ENCODE measurements at places on chromosomes 6 and 20.

GRCh38 chr6:108710030-108710429, 138.2 kb upstream of the ARMC2 start:
- no peaks in the 10 kb centered on the region for H3K27me3 ChIP-seq
- no peaks in the 10 kb centered on the region for H3K36me3 ChIP-seq
- H3K4me3 ChIP-seq: no peak overlapping the region
- no peak overlapping the region for H3K27ac ChIP-seq

GRCh38 chr20:57964011-57964862, 254.4 kb upstream of the PMEPA1 start:
- H3K4me3 ChIP-seq: no peak overlapping the region
- no peak for DNase-seq
- H3K4me1 ChIP-seq: no peaks in the 10 kb centered on the region
- no peaks in the 10 kb centered on the region for H3K36me3 ChIP-seq
- no peaks in the 10 kb centered on the region for H3K27me3 ChIP-seq
- H3K27ac ChIP-seq: no peak overlapping the region

DNA sequence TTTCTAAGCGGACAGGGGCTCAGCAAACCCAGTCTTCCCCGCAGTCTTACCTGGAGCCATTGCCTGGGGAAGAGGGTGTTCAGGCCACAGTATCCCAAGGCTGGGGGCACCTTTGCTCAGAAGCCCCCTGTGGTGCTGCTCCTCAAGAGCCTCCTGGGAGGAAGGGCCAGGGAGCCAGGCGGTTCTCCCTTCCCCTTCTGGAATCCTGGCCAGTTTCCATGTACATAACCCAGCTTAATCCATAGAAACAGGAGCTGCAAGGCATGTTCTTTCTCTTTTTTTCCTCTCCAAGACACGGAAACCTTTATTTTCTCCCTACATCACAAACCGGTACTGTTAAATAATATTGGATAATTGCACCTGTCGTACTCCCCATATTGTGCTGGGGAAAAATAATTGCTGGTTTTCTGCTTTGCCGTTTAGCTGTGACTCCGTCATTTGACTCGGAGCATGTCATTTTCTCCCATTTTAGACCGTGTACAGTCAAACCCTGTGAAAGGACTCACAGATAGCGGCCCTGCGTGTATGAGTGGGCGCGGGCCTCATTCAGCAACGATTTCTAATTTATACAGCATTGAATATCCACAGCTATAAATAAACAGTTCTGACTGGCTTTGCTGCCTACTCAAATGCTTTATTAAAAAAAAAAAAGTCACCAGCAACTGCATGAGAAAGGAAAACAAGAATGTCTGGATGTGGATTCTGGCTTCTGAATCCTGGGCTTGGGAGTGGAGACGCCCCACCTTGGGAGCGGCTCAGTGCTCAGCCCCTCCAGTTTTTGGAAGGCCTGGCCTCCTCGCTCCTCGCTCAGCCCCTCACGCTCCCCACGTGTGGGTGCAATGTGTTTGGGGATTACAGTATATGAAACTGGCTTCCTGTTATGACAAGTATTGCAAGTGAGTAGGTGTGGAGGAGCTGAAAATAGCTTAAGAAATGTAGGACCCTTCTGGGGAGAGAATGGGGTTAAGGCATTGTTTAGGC, 67.3 kb downstream of the ADTRP start:
- DNase-seq: no peak
- H3K4me3 ChIP-seq: no peak overlapping the region
- no peak overlapping the region for H3K27ac ChIP-seq
- peaks cover 21% of the 10 kb centered on the region for H3K4me1 ChIP-seq

GRCh38 chr20:1401451-1401907, 8.6 kb upstream of the FKBP1A start:
- H3K27ac ChIP-seq: no peak overlapping the region
- no peak overlapping the region for H3K4me3 ChIP-seq
- H3K36me3 ChIP-seq: no peaks in the 10 kb centered on the region
- H3K4me1 ChIP-seq: peaks cover 11% of the 10 kb centered on the region

DNA sequence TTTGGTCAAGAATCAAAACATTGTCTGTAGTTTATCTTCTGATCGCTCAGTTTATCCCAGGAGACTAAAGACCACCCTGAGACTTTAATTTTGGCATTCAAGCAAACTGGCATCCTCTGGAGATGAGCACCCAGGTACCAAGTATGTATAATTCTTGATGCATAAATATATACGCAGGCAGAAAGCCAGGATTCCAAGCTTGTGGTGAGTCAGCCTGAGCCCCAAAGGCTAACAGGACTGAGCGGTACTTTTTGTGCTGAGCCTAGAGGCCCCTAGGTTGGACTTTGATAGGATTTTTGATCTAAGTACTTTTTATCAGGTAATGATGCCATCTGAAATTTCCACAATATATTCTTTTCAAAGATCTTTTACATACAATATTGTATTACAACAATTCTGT, 301.3 kb downstream of the TFAP2B start:
- no peak overlapping the region for H3K4me3 ChIP-seq
- H3K4me1 ChIP-seq: no peaks in the 10 kb centered on the region
- no peak overlapping the region for H3K27ac ChIP-seq
- no peaks in the 10 kb centered on the region for H3K36me3 ChIP-seq
